ENCODE measurements at places on chromosomes 11 and 22.

DNA sequence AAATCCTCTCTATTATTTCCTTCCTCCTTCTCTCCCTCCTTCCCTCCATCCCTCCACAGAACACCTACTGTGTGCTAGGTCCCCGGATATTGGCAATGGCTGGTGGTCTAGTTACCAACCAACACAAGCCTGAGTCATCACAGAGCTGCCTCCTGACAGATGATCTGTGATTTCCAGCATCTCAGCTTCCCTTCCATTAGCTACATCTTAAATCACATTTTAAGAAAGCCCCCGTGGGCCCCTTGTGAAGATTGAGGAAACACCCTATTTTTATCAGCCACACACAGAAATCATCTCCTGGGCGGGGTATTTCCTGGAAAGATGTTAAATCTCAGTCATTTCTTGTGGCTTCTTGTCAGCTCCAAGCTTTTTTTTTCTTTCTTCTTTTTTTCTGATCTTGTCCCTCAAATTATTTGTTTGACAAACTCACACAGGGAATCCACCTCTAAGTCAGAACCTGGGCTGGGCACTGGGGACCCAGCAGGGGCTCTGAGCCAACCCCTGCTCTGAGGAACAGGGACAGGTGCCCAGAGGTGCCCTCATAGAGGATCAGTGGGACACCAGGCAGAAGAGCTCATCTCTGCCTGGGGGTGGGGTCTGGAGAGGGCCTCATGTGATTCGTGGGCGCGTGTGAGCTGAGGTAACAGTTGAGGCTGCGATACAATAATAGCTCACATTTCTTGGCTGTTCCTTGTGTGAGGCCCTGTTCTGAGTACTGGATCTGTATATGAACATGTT, 42.4 kb downstream of the CACNA1I start:
- no peak overlapping the region for H3K27ac ChIP-seq
- no peaks in the 10 kb centered on the region for H3K36me3 ChIP-seq
- H3K27me3 ChIP-seq, result peaks cover 58% of the 10 kb centered on the region
- no peak for DNase-seq
- no peak overlapping the region for H3K4me3 ChIP-seq

GRCh38 chr11:76232026-76232665, 25.8 kb upstream of the WNT11 start:
- no peak overlapping the region for H3K4me3 ChIP-seq
- DNase-seq, result no peak
- H3K27me3 ChIP-seq, result no peaks in the 10 kb centered on the region
- H3K4me1 ChIP-seq, result peaks cover 23% of the 10 kb centered on the region
- H3K27ac ChIP-seq, result no peak overlapping the region
- H3K36me3 ChIP-seq, result no peaks in the 10 kb centered on the region

- H3K4me1 ChIP-seq, result peaks cover 25% of the 10 kb centered on the region
- H3K27ac ChIP-seq, result no peak overlapping the region
- DNase-seq, result no peak
- no peak overlapping the region for H3K4me3 ChIP-seq
These were observed 2.7 kb downstream of the SERGEF start for GRCh38 chr11:18010121-18010670.

DNA sequence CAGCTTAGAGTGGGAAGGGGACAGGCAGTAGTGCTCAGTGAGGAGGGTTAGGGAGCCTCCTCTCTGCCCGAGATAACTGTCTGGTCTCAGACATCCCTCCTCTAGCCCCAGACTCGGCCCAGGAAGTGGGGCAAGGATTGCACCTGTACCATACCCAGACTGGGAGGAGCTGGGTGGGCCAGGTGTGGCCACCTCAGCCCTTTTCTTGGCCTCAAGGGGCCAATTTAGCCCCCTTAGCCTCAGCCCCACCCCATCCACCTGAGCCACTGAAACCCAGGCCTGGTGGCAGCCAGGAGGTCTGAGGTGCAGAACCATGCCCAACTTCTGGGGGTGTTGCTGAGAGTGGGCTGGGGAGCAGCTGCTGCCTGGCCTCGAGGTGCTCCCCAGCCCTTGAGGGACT, 6.5 kb downstream of the RELT start:
- H3K27ac ChIP-seq, result no peak overlapping the region
- no peaks in the 10 kb centered on the region for H3K36me3 ChIP-seq
- H3K27me3 ChIP-seq, result no peaks in the 10 kb centered on the region
- peaks cover 64% of the 10 kb centered on the region for H3K4me1 ChIP-seq

DNA sequence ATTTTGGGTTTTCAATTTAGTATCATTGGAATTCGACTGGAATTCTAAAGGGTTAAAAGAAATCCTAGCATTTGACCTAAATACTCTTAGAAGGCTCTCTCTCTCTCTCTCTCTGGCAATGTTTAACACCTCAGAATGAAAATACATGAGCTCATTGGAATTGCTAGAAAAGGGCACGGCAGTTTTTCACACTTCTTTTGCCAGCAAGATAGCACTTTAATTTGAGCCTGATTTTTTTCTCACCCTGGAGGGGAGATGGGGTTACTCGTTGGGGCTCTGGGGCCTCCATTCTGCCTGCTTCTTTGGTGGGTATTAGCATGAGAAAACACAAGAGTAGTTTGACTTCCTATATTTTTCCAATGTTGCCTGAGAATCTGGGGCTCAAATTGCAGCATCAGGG, 22.8 kb upstream of the CLMP start:
- no peak overlapping the region for H3K27ac ChIP-seq
- DNase-seq, result no peak
- H3K27me3 ChIP-seq, result peaks cover 13% of the 10 kb centered on the region
- no peak overlapping the region for H3K4me3 ChIP-seq
- H3K4me1 ChIP-seq, result no peaks in the 10 kb centered on the region

DNA sequence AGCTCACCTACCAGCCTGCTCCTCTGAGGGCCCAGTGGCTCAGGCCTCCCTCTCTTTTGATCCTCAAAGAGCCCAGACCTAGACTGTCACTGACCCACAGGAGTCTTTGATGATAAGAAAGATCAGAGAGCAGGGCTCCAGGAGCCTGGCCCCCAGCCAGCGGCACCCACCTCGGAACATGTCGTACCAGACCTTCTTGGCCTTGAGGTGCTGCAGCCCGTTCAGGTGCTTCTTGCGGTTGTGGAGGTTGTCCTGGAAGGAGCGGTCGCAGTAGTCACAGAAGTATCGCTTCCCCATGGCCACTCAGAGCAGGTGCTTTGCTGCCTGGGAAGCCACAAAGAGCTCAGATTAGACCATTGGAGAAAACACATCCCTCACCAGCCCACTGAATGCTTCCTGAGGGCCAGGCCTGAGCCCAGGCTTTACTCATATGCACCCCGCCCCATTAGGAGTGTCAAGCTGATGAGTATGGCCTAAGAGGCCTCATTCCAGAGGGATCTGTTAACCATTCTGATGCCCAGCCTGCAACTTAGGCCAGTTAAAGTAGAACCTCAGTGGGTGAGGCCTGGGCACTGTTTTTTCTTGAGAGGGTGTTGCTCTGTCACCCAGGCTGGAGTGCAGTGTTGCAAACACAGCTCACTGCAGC, 18.4 kb downstream of the ZMAT5 start:
- H3K27me3 ChIP-seq, result no peaks in the 10 kb centered on the region
- H3K4me1 ChIP-seq, result peaks cover 16% of the 10 kb centered on the region
- no peak overlapping the region for H3K27ac ChIP-seq
- no peak for DNase-seq
- H3K4me3 ChIP-seq, result no peak overlapping the region

DNA sequence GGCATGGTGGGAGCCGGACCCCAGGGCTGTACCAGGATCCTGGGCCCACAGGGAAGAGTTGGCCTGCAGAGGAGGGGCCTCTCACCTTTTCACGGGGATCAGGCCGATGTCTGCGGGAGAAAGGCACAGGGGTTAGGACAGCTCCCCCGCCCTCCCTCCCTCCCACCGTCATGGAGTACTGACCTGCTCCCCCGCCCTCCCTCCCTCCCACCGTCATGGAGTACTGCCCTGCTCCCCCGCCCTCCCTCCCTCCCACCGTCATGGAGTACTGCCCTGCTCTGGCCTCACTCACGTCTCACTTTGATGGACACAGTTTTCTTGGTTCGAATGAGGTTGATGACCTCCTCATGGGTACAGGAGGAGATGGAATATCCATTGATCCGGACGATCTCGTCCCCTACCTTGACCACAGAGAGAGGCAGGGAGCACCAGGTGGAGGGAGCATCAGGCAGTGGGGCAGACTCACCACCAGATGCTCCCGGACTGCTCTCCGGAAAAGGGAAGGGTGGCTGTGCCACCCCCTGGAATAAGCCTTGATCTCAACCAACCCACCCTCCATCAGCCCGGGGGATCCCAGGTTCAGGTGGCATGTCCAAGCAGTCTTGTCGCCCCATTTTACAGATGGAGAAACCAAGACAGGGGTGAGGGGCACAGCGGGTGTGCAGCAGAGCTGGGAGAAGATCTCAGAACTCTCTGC, 17.1 kb downstream of the USH1C start:
- H3K36me3 ChIP-seq, result no peaks in the 10 kb centered on the region
- peaks cover 19% of the 10 kb centered on the region for H3K27me3 ChIP-seq
- no peak overlapping the region for H3K27ac ChIP-seq
- H3K4me1 ChIP-seq, result no peaks in the 10 kb centered on the region

GRCh38 chr11:28984231-28984630, 876.0 kb downstream of the METTL15 start:
- no peaks in the 10 kb centered on the region for H3K36me3 ChIP-seq
- H3K27me3 ChIP-seq, result no peaks in the 10 kb centered on the region
- no peak overlapping the region for H3K4me3 ChIP-seq

GRCh38 chr11:86637988-86638387, 34.4 kb downstream of the ME3 start:
- H3K27me3 ChIP-seq, result no peaks in the 10 kb centered on the region
- no peak overlapping the region for H3K4me3 ChIP-seq
- DNase-seq, result no peak
- no peaks in the 10 kb centered on the region for H3K36me3 ChIP-seq
- no peak overlapping the region for H3K27ac ChIP-seq
- no peaks in the 10 kb centered on the region for H3K4me1 ChIP-seq

DNA sequence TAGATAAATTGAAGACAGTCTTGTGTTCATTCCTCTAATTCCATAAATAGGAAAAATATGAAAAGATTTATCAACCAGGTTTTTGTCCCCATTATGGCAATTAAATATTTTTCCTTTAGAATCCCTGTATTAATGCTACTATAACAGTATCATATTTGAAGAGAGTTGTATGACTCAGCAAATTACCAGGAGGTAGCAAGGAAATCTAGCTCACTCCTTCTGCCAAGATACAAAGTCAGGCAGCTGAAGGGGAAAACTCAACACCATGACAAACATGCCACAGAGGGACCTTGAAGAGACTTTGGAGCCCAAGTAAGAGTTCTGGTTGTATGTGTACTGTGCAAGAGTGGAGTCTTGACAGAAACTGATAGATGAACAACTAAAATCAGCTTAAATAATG, 143.3 kb downstream of the GUCY1A2 start:
- no peak overlapping the region for H3K27ac ChIP-seq
- H3K4me3 ChIP-seq, result no peak overlapping the region
- no peaks in the 10 kb centered on the region for H3K27me3 ChIP-seq
- no peak for DNase-seq

DNA sequence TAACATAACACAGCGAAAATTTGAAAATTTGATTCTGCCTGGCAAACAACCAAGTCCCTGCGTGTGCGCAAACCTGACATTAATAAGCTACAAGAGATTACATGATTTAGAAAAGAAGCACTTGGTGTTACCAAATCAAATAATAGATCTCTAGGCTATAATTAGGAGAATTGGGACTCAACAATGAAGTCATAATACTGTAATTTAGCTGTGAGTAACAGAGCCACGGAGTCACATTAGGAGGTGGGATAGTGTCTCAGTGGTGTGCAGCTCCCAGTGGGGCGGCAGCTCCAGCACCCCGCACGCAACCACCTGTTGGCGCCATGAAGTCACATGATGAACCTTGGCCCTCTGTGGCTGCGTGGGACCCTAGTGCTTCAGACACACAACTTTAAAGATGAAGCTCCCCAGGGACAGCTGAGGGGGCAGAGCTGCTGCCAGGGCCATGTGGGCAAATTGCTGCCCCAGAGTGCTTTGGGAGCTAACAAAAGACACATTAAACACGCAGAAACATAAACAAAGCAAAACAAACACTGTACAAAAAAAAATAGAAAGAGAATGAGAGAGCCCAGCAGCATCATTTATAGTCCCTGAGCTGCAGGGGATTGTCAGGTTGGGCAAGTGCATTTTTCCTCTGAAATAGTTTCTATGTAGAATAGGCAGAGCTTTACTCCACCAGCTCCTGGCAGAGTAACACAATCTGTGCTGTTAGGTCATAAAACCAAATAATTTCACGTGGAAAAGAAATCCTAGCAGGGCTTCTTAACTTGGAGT, 605.6 kb downstream of the SOX6 start:
- no peaks in the 10 kb centered on the region for H3K36me3 ChIP-seq
- H3K27me3 ChIP-seq, result no peaks in the 10 kb centered on the region
- DNase-seq, result no peak
- no peaks in the 10 kb centered on the region for H3K4me1 ChIP-seq
- H3K4me3 ChIP-seq, result no peak overlapping the region
- H3K27ac ChIP-seq, result no peak overlapping the region

- H3K4me1 ChIP-seq, result no peaks in the 10 kb centered on the region
- no peak overlapping the region for H3K4me3 ChIP-seq
- H3K27ac ChIP-seq, result no peak overlapping the region
- no peaks in the 10 kb centered on the region for H3K36me3 ChIP-seq
- no peaks in the 10 kb centered on the region for H3K27me3 ChIP-seq
- no peak for DNase-seq
These were observed 637.8 kb upstream of the LUZP2 start for GRCh38 chr11:23859087-23859486.

- DNase-seq, result no peak
- peak within 1 kb of the TSS; percentile 91 for H3K27ac ChIP-seq
- peak within 1 kb of the TSS; percentile 98 for H3K4me3 ChIP-seq
- H3K27me3 ChIP-seq, result no peaks in the 10 kb centered on the region
- H3K4me1 ChIP-seq, result peaks cover 56% of the 10 kb centered on the region
These were observed at the start of gene ZDHHC8 for GRCh38 chr22:20131597-20131858. TSS of gene ZDHHC8 (plus strand) at chr22:20131804. CDS start at chr22:20131948, 144 bp downstream.

DNA sequence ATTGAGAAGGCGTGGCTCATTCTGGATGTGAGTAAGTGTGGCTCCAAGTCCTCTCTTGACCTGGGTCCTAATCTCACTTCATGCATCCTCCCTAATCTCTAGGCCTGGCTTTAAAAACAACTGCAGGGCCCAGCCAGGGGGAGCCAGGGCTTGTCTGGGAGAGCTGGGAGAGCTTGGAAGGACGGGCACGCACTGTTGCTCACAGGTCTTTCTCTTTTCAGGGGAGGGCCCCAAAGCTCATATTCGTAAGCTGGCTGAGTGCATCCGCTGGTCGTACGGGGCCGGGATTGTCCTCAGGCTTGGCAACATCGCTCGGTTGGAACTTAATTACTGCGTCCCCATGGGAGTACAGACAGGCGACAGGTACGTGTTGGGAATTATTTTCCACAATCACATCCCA, 34.1 kb upstream of the PARVB start:
- H3K27ac ChIP-seq, result no peak overlapping the region
- H3K4me3 ChIP-seq, result no peak overlapping the region
- peaks cover 71% of the 10 kb centered on the region for H3K36me3 ChIP-seq
- H3K4me1 ChIP-seq, result peaks cover 4% of the 10 kb centered on the region

DNA sequence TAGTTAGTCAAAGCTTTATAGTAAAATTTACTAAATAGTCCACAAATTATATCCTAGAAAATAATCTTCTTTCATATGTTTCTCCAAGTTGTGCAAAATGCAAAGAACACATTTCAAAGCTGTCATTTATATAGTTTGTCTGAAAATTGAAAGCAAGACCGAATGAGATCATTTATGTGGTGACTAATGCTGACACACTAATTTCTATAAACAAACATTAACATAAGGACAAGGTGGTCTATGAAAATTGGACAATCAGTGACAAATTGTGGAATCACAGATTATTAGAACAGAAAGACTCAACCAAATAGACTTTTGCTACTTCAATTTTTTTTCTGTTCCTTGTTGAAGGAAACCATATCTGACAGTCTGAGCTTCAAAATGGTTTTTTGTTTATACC, 1056.1 kb downstream of the LRRC4C start:
- no peak overlapping the region for H3K4me3 ChIP-seq
- H3K27ac ChIP-seq, result no peak overlapping the region
- DNase-seq, result no peak
